RCC 7860 (cell line): ENCODE measurements at places on chromosomes 7 and 10.

- no peak for DNase-seq
These were observed 44.7 kb upstream of the NPY start for GRCh38 chr7:24239260-24239659.

GRCh38 chr7:23945472-23945871 lies 235.5 kb downstream of the STK31 start:
- no peak for DNase-seq

DNA sequence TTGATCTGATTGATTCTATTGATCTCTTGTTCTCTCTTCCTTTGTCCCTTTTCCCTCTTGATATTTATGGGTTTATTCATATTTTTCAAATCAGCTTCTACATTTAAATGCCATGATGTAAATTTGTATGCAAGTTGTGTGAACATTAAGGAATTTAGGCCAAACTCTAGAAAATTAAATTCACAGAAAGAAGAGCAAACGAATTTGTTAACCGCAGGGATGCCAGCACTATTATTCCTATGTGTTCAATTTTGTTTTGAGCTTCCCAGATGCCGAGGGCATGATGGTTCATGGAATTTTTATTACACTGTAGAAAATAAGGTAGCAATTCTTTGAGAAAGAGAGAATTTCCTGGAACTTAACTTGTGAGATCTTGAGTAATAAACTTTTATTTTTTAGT lies 220.9 kb downstream of the BUB3 start:
- no peak for DNase-seq

GRCh38 chr7:22356701-22357310 lies at the start of gene RAPGEF5:
RAPGEF5 (minus strand) TSS chr7:22357154; CDS start chr7:22357060, 94 bp downstream.
- no peak for DNase-seq

- DNase-seq, result no peak
These were observed 31.5 kb downstream of the CHCHD3 start for GRCh38 chr7:133050200-133050995.

- DNase-seq, result no peak
These were observed 231.5 kb downstream of the TNS3 start for GRCh38 chr7:47350425-47350824.

GRCh38 chr10:46254467-46254866 lies 32.3 kb upstream of the ANTXRL start:
- no peak for DNase-seq

DNA sequence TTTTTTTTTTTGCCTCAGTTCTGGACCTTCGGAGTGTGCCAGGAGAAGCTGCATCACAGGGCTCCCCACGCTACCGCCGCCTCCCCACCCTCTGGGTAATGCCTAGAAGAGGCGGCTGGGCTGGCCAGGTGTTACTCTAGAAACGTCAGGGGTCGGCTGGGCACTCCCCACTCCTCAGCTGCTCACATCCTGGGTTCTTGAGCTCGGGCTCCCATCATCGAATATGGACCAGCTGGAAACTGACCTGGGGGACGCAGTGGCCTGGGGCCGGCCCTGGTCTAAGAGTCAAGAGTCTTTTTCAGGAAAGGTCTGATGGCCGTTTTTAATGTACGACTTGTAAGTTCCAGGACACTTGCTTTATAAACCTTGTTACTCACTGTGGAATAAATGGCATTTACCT lies 326.5 kb downstream of the WDR37 start:
- DNase-seq, result no peak

DNA sequence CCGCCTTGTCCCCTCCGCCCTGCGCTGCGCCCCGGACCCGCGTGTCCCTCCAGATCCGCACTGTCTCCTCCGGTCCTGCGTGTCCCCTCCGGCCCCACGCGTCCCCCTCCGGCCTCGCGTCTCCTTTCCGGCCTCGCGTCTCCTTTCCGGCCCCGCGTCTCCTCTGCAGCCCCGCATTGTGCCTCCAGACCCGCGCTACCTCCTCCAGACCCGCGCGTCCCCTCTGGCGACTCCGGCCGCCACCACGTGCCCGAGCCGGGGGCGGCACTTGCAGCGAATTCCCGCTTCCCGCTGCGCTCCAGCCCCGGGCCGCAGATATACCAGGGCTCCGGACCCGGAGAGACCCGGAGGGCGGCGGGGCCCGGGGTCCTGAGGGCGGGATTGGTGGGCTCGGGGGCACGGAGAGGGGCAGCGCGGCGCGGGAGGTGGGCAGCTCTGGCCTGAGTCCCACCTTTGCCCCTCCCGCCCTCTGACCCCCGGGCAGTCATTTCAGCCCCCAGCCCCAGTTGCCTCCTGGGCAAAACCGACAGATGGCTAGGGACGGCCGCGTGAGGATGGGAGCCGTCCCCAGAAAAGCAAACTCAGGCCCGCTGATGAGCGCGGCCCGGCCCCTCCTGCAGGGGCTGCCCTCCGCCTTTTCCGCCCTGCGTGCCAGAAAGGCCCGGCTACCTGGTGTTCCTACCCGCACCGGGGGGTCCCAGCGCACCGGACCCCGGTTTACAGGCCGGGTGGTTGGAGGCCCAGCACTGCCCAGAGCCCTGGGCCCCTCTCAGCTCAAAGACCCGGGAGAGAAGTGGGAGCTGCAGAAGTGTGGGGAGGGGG lies 56.5 kb downstream of the RBM17 start:
- DNase-seq, result no peak

DNA sequence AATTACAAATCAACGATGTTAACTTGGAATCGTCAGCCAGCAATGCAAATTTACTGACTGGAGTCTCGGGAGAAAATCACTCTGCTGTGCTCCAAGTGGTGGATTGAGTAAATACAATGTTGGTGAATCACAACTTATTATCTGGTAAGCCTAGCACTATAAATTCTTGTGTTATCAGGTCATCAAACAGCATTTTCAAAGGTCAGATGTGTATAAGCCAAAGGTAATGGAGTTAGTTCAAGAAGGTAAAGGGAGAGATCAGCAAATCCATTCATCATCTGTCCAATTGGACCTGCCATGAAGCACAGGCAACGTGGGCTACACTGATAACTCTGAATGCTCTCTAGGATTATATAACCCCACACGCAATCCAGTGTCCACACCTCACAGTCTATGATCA lies 13.9 kb downstream of the CUBN start:
- peak; percentile 94 for DNase-seq

- DNase-seq, result no peak
These were observed 10.7 kb upstream of the AKR1B1 start for GRCh38 chr7:134469622-134470021.

- no peak for DNase-seq
These were observed 172.0 kb downstream of the MAD1L1 start for GRCh38 chr7:2060701-2061100.

DNA sequence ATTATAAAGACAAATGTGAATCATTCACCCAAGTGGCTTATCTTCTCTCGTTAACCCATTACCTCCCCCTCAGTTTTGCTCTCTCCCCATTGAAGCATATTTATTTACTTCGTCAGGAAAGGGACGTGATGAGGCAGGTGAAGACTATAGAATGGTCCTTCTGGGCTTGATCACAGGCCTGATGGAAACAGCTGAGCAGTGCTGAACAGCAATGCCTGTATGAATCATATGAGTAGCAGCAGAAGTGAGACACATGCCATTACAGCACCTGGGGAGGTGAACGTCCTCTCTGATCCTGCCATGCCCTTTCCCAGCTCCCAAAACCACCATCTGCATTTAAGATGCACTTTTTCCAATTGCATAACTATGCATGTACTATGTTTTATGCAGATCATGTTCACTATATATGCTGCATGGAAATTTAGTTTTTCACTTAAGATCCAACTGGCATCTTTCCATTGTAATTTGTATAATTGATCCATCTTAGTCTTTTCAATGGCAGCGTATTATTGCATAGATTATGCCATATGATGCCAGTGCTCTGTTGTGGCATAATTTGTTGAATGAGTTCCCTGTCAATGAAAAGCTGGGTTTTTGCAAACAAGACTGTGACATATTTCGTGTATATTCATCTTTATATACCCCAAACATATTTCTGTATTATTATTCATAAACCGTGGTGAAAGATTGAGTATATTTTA lies 105.3 kb downstream of the CXCL12 start:
- no peak for DNase-seq

DNA sequence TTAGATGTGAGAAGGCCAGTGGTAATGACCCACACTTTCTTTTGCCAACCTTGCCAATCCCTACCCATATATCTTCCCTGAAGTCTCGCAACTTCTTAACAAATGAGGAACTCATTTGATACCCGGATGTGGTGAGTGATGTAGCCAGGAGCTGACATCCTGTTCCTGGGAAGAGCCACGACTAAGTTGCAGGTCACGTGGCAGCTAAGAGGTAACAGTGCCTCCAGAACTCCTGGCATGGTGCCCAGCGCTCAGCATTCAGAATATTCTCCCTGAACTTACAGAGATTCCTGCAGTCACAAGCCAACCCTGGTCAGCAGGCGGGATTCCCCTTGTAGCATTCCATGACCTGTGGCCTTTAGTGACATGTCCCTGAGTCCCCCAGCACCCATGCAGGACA lies 282.5 kb downstream of the GALNT17 start:
- no peak for DNase-seq

DNA sequence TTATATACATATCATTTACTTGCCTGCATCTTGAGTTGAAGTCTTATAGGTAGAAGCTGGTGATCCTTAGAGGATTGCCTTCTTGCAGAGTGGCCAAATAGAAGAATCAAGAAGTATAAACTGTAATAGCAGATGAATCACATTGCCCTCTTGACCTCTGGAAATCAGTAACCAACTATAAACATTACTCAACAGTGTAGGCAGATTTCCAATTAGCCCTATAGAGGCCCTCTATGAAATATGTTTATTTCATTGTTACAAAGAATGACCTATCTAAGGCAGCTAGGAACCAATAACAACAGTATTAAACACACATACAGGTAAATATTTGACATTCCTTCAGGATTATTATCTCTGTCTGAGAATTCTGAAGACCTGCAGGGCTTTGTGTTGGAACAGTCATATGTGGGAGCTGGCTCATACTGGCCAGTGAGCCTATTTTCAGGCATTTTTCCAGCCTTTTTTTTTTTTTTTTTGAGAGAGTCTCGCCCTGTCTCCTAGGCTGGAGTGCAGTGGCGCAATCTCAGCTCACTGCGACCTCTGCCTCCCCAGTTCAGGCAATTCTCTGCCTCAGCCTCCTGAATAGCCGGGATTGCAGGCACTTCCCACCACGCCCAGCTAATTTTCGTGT lies 7.2 kb upstream of the SRI start:
- peak; percentile 98 for DNase-seq

GRCh38 chr7:139777133-139777891 lies 486 bp downstream of the HIPK2 start:
- DNase-seq, result no peak

GRCh38 chr7:66110856-66111255 lies 3.8 kb upstream of the CRCP start:
- peak; percentile 99 for DNase-seq

DNA sequence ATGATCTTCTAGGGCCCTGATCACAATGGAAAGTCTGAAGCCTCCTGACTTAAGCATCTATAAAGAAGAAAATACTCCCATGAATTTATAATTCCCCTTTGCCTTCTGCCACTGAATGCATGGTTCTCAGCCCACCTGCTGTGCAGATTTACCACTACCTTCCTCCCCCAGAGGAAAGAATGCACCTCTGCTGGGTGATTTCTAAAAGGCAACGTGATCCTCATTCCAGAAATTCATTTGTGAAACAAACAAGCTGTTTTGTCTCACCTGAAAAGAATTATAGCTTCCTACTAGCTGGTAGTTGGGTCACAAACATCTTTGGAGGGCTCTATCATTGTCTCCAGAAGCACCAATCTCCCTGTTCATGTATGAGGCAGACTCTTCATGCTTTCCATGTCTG lies 320.2 kb downstream of the CDC14C start:
- no peak for DNase-seq

DNA sequence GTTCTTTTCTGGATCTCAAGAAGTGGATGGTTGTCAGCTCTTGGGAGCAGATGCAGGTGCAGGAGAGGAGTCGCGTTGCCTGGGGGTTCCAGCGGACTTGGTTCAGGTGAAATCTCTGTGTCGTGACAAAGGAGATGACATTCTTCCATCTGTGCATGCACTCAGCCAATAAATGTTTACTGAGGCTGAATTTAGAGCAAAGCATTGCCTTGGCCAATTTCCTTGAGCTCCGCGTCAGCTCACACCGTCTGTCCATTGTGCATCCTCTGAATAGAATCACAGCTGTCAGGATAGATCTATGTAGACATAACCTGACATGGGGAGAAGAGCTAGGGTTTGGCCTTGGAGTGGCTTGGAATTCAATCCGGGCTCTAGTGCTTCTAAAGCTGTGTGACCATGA lies 343.7 kb downstream of the GLRX3 start:
- DNase-seq, result no peak

GRCh38 chr10:96995851-96996250 lies 163.8 kb downstream of the LCOR start:
- no peak for DNase-seq

DNA sequence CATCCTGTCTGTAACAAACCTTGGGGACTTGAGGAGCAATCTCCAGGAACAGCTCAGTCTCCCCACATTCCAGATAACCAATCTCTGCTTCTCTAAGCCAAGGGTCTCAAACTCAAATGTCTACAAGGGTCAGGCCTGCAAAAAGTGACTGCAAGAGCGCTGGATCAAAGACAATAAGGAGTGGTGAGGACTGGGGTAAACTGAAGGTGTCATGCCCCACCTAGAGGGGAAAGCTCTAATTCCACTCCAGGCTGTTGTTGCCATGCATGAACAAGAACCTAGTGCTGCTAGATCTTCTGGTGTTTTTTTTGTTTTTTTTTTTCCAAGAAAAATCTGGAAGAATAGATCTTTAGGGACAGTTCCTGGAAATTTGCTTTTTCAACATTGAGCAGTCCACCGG lies 117.9 kb upstream of the MACROH2A2 start:
- no peak for DNase-seq

- no peak for DNase-seq
These were observed 48.4 kb upstream of the GTF2IRD1 start for GRCh38 chr7:74405191-74405898.

DNA sequence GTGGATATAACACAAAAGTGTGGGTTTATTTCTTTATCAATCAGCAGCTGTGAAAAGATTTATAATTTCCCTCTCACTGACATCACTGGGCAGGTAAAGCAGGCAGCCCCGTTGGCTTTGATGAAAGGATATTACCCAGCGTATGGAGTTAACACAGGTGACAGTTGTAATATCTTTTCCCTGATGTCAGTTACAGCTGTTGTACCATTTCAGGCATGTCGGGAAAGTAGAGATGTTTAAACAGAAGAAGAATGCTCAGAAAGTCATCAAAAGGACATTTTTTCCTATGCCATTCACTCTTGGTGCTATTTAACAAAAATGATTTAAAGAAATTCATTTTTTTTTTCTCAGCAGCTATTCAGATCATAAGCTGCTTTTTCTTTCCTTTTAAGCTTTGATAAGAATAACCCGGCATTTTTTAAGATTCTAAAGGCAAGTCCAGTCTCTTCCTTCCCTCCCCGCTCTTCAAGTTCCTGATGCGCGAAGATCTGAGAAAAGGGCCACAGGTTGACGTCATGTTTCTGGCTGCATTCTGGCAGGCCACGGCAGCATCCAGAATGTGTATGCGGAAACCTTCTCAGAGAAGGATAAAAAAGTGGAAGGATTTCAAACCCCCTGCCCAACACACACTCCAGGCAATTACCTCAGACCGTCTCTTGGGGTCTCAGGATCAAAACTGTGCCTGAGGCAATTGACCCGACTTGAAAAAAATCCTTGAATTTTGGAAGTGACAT lies 32.5 kb upstream of the ADAM12 start:
- no peak for DNase-seq

- DNase-seq, result no peak
These were observed 55.0 kb downstream of the CTTNBP2 start for GRCh38 chr7:117818232-117818631.

GRCh38 chr7:94391726-94392392 lies 2.8 kb upstream of the COL1A2 start:
- DNase-seq, result no peak
